Calu3 (cell line): ENCODE measurements at places on chromosomes 5 and 9.

DNA sequence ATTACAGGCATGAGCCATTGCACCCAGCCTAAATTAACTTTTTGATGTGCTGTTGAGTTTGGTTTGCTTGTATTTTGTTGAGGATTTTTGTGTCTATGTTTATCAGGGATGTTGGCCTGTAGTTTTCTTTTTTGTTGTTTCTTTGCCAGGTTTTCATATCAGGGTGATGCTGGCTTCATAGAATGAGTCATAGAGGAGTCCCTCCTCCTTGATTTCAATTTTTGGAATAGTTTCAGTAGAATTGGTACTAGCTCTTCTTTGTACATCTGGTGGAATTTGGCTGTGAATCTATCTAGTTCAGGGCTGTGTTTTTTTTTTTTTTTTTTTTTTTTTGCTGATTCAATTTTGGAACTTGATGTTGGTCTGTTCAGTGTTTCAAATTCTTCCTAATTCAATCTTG, 1164.3 kb upstream of the DMAC1 start:
- DNase-seq, result no peak

DNA sequence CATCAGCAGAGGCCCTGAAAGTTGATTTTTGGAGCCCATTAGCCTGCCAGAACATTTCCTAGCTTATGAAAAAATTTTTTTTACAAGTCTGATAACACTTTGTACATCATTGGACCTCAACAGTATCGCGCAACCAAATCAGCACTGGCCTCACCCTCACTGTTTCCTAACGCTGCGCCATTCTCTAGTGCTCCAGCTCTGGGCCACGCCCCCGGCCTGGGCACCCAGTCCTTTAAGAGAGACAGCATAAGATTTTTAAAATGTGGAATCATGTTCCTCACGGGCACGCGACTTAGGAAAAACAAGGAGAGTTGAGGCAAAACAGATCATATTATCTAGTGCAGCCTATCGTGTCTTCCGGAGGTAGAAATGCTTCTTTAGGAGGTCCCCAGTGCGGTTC, 114.5 kb downstream of the BOD1 start:
- no peak for DNase-seq

- no peak for DNase-seq
These were observed 52.7 kb downstream of the AK8 start for GRCh38 chr9:132825430-132825829.

DNA sequence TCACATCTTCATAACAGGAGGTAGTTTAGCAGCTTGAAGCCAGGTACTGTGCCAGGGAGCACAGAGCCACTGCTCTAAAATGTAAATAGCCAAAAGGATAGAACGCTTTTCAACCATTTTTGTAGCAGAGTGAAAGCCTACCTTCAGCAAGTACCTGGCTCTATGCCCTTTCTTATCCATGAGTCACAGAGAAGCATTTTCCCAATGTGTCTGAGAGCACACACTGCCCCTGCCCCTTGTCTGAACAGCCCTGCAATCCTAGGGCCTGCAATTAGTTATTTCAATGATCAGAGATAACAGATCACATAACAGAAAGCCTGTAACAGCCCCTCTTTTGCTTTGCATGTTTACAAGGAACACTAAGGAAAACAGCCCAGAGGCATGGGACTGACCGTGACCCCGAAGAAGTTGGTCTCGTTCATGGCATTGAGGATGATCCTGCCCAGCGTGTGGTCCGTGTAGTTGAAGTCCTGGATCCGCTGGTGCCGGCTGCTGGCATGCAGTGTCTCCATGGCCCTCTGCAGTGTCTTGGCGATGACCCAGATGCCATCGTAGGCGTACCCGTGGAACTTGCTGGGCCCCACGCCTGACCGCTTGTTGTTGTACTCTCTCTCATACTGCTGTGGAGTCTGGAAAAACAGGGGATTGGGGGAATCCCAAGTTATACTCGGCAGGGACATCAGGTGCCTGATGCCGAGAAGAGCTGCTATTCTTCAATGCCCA, 198.3 kb upstream of the TBC1D2 start:
- no peak for DNase-seq

DNA sequence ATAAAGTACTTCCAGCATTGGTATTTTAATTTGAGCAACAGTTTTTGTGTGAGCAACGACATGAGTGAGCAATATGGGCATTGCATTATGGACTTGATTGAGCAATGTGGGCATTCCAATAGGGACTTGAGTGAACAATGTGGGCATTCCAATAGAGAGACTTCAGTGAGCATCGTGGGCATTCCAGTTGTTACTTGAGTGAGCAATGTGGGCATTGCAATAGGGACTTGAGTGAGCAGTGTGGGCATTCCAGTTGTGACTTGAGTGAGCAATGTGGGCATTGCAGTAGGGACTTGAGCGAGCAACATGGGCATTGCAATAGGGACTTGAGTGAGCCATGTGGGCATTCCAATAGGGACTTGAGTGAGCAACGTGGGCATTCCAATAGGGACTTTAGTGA, 52.2 kb downstream of the ZCCHC7 start:
- DNase-seq, result no peak

DNA sequence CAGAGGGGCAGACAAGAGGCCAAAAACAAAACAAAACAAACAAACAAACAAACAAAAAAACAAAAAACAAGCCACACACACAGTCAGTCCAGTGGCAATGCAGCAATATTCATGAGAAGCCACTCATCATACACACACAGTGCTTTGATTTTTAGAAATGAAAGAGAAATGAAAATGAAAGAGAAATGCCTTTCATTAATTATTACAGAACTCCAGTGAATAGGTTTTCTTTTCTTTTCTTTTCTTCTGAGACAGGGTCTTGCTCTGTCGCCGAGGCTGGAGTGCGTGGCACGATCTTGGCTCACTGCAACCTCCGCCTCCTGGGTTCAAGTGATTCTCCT, 36.9 kb downstream of the SPRY4 start:
- DNase-seq, result no peak

DNA sequence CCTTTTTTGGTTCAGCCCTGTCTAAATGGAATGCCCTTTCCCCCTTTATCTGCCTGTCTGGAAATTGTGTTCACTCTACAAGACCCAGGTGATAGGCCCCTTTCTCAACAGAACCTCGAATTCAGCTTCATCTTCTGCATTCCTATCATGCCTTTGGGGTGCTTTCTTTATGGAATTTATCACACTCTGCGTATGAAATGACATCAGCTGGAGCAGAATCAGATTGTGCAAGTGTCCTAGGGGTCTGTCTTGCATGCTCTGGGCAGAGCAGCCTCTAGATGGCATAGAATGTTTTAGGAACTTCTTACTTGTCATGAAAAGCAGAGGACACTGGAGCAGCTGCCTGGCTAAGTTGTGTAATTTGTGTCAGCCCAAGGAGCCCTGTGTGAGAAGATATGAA, 84.9 kb downstream of the ISL1 start:
- no peak for DNase-seq

- no peak for DNase-seq
These were observed 65.5 kb upstream of the SMIM23 start for GRCh38 chr5:171720086-171720485.

- no peak for DNase-seq
These were observed 410 bp downstream of the GLIPR2 start for GRCh38 chr9:36136894-36137391.

DNA sequence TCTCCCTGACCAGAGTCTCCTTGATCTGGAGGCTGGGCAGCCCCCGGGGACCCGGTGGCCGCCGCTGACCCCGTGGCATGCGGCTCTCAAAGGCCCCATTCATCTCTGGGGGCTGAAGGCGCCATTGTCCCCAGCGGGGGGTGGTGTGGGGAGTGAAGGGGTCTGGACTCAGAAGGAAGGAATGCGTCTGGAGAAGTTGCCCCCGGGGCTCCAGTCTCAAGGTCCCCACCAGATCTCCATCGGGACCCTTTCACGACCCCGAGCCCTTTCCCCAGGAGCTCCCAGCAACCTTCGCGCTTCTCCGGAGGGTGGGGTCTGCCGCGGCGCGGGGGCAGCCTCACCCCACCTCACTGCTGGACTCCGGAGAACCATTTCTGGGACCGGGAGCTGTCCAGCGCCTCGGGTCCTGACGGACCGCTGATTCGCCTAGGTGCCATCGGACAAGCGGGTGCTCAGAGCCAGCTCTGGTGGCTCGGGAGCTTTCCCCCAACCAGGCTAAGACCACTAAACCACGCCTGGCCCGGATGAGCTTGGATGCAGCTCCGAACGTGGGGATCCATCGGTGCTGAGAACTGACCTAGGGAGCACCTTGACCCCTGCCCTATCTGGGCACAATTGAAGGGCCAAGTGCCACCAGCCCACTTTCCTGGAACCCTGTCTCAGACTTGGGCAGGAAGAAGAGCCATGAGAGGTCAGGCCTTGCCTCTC, 5.1 kb upstream of the PCDH1 start:
- peak; percentile 66 for DNase-seq

GRCh38 chr5:9188956-9189355, 356.9 kb downstream of the SEMA5A start:
- no peak for DNase-seq

DNA sequence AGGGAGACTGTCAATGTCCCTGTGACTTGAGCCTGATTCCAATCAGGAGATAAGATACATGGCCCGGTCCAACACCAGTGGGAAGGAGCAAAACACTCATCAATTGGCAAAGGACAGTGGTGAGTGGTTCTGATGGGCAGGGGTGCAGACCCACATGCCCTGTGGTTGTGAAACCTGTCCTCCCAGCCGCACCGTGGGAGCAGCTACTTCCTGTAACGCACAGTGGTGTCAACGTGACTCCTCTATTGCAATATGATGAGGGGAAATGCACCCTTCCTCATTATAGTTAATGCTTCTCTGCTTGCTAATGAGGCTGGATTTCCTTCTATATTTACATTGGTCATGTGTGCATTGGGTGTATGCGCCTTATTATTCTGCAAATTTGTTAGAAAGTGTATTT, 223.0 kb downstream of the IRX1 start:
- DNase-seq, result no peak
